Cardiac muscle cell (in vitro differentiated cells and primary cell): ENCODE measurements at places on chromosomes 12 and 14. TPM values are rescaled to one million over a fixed set of nuclear protein-coding genes. Genes with fewer than 3 reads are reported as not detected.

- DNase-seq = no peak
Measured at GRCh38 chr12:124967016-124967739, 21.8 kb downstream of the DHX37 start.

GRCh38 chr14:101628975-101629374 is 67.7 kb downstream of the DIO3 start:
- DNase-seq = no peak

The HOTAIR gene
- total RNA-seq = not detected in 2 replicates

DNA sequence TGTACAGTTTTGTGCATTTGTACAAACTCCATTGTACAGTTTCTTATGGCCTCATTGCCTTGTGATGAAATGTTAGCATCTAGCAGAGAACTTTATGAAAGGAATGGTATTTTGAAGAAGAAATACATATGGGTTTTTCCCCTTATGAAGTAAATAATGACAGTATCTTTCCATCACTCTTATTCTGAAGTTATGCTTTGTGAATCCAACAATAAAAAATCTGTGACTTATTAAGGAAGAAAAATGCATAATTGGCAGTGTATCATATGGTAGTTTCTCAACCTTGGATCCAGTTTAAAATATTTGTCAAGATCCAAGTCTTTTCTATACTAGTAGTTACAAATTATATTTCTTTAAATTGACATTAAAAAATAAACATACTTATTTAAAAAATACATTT is 859.1 kb upstream of the FLRT2 start:
- DNase-seq = no peak

DNA sequence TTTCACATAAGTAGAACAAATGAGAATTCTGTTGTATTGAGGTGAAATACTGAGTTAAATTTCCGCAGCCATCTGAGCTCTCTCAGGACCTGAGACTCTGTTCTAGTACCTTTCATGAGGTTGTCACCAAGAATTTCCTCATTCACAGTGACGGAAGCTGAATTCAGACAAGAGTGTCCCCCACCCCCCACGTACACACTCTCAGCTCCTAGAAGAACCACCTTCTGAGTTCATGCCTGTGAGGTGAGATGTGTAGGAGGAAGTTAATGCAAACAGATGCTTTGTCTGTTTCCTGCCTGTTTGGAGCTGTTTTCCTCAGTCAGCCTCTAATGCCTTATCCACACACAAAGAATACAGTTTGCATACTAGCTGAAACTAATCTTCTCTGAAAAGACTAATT is 18.2 kb downstream of the BICDL1 start:
- no peak for DNase-seq

The TSPAN11 gene
- total RNA-seq = 19.4 and 26.1 TPM in 2 replicates

The MSRB3 gene
- total RNA-seq = 41.0 and 44.0 TPM in 2 replicates

The AP5M1 gene
- total RNA-seq = 18.9 and 35.9 TPM in 2 replicates

DNA sequence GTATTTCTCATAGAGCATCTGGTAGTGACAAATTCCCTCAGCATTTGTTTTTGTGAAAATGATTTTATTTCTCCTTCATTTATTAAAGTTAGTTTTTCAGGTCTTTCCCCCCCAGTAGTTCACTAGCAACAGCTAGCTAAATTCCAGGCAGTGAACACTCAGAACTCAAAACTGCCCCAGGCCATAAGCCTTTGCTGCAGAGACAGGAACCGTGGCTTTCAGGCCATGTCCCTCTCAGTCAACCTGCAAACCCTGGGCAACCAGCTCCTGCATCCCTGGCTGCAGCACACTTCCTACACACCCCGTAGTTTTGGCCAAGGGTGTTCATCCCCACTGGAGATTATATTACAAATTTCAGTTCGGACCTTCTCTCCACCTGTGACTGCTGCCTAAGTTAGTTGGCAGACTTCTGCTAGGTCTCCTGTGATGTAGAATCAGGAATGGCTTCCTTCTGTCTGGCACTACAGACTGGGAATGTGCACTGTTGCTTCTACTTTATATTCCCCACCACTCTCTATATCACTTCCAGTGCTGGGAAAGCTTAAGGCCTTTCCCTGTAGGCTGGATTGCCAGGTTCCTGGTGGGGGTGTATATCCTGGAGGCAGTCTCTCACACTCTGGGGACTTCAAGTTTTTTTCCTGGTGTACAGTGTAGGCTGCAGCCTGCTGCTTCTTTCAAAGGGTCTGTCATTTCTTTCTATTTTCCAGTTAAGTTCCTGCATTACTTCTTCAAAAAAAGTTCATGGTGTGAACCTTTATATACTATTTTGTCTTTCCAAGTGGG is 924.4 kb upstream of the LRFN5 start:
- DNase-seq = no peak

The TPPP2 gene
- 0.92 TPM in 1 of 2 replicates, not detected in the other for total RNA-seq

DNA sequence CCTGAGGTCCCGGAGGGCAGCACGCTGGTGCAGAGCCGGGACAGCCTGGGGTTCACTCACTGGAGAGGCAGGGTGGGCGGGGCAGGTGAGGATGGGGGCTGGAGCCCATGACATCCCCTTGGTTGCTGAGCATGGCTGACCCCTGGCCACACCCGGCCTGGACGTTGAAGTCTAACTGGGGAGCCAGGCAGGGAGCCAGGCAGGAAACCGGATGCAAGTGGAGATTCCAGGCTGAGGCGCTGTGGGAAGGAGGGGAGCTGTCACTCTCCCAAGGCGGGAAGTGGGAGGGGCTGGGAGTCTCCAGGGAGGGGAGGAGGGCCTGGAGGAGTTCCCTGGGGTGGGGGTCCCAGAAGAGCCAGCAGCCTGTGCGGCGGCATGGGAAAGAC is 7.7 kb upstream of the INF2 start:
- DNase-seq = peak; percentile 93

The SLCO1B1 gene
- total RNA-seq = not detected in 2 replicates

DNA sequence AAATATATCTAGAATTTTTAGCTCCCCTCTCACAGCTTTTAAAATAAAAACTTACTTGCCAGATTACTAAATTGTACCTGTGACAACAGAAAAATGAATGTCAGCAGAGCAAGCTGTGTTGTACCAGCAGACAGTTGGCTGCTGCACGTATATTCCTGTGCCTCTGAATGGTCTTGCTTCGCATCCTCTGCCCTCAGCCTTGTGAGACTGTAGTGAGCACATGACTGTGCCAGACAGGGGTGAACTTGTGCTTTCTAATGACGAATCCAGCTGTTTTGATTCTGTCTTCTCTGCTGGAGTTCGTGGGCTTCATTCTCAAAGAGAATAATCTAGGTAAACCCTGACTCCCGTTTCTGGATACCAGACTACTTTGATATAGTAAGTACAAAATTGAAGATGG is 58.3 kb upstream of the FRMD6 start:
- DNase-seq = no peak
